T-helper 9 cell (primary cell): ENCODE measurements at places on chromosomes 4 and X.

DNA sequence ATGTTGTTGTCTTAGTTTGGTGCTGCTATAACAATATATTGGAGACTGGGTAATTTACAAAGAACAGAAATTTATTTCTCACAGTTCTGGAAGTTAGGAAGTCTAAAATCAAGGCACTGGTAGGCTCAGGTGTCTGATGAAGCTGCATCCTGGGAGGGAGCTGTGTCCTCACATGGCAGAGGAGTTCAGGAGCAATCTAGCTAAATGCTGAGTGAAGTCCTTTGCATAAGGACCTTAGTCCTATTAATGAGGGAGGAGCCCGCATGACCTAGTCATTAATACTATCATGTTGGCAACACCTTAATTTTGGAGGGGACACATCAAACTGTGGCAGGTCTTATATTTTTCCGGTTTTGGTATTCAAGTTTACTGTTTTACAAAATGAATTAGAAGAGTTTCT lies 36.0 kb upstream of the NSUN7 start:
- DNase-seq = no peak

DNA sequence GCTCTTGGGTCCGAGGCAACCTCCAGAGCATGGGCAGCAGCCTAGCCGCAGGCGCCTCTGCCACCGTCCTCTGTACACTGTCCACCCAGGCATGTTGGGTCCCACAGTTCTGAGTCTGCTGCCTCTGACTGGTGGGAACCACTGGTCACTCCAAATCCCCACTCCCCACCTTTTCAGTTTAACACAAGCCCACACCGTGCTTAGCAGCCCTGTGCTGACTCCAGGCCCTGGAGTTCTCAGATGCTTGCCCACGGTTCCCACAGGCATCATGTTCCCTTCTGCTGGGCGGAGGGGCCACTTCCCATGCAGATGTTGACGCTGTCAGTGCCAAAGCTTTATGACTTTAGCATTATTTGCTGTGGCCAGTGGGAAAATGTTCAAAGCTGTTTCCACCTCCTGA lies 104.5 kb downstream of the SCD5 start:
- DNase-seq = no peak

DNA sequence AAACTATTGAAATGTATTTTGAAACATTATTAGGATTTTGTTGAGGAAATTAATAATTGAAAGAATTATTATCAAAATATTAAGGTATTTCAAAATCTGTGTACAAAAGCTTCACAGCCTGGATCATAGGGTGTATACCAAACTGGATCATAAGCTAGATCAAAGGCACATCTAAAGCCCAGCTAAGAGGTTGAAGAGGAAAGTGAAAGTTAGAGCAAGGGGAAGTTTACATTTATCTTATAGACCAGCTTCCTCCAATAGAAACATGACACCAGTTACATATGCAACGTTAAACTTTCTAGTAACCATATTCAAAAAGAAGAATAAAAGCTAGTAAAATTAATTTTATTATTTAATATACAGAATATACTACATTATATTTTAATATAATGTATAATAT lies 227.2 kb upstream of the BMP3 start:
- no peak for DNase-seq

DNA sequence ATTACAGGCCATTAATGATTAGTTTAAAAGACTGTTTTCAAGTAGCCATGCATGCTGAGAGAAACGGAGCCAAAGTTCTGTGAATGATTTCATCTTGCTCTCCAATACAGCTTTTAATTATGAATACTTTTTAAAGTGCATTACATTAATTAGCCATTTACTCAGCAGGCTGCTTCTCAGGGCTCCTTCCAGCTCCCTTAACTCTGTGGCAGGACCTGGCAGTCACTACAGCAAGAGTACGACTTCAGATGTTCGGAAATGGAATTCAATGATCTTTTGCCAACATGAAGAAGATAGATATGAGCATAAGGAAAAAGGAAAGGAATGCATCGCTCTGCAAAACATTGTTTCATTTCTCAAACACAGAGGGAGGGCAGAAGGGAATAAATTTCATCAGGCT lies 987.2 kb downstream of the PDHA2 start:
- no peak for DNase-seq

DNA sequence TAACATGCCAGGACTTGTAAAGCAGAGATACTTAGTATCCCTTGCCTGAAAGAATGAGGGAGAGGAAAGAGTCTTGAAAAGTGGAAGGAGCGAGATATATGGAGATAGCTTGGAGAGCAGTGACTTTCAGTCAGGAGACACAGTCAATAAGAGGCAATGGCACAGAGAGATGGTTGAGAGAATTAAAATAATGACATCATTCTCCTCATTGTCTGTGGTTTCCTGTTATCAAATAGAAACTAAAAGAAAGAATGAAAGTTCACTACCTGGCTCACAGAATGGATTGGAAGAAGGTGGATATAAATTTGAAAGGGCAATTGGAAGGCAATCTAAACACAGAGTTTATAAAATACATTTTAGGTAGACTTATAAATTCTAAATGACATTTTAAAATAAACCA lies 760.2 kb upstream of the AADAT start:
- no peak for DNase-seq

- DNase-seq = no peak
These were observed 254.4 kb downstream of the NPFFR2 start for GRCh38 chr4:72286185-72286584.

GRCh38 chrX:118152721-118153120 lies 36.1 kb upstream of the KLHL13 start:
- no peak for DNase-seq

DNA sequence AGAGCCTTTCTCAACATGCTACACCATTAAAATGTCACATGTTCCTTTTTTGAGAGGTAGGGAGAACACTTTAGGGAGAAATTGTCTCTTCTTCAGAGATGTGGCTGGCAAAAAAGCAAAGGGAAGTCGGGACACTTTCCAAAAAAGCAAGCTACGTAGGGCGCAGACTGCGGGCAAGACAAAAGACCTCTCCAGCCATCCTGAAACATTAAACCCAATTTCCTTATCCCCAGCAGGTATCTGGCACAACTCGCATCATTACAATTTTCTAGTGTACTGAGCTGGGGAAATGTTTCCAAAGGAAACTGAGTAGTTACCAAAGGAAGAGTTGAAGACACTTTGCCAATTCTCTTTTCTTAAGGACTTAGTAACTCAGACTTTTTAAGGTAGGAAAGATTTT lies 116.0 kb downstream of the PACRGL start:
- DNase-seq = no peak

DNA sequence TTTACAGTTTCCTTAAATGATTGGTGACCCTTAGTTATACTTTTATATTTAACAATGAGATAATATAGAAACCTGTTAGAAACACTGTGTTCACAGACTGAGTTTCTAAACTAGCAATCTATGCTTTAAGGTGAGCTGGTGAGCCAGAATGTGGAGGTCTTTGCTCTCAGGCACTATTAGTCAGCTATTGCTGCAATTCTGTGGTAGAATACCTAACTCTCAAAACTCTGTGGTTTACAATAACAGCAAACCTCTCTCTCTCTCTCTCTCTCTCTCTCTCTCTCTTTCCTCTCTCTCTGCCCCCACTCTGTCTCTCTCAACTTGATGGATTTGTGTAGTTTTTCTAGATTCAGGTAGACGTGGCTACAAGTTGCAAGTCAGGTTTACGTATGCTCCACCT lies 17.6 kb upstream of the LCORL start:
- DNase-seq = no peak

GRCh38 chrX:16975233-16975632 lies 28.8 kb downstream of the REPS2 start:
- no peak for DNase-seq

- DNase-seq = no peak
These were observed 57.1 kb upstream of the DDX3X start for GRCh38 chrX:41276661-41277506.

GRCh38 chr4:176549161-176549865 lies 229.5 kb downstream of the SPCS3 start:
- no peak for DNase-seq

DNA sequence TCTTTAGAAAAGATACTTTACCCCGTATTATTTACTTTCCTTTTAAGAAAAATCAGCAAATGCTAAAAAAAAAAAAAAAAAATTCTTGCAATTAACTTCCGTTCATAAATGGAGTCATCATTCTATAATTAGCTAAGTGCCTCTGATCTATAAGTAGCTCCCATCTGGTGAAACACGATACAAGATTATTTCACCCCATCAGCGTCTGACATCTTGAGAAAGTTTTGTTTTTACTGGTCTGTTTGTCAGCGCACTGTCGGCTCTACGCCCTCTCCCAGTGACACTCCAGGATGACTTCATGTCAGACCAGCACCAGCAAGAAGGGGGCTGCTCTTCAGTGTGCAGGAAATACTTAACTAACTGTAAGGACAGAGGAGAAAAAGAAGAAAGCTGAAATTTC lies 108.3 kb downstream of the AFAP1 start:
- DNase-seq = no peak

GRCh38 chr4:53088152-53088551 lies 226.0 kb downstream of the RASL11B start:
- no peak for DNase-seq
